ENCODE measurements at places on chromosomes 3 and 15.

- DNase-seq = no peak
Measured at GRCh38 chr3:43268636-43269035, 17.7 kb upstream of the SNRK start.

GRCh38 chr3:180229113-180229512, 192.4 kb upstream of the PEX5L start:
- no peak for DNase-seq

DNA sequence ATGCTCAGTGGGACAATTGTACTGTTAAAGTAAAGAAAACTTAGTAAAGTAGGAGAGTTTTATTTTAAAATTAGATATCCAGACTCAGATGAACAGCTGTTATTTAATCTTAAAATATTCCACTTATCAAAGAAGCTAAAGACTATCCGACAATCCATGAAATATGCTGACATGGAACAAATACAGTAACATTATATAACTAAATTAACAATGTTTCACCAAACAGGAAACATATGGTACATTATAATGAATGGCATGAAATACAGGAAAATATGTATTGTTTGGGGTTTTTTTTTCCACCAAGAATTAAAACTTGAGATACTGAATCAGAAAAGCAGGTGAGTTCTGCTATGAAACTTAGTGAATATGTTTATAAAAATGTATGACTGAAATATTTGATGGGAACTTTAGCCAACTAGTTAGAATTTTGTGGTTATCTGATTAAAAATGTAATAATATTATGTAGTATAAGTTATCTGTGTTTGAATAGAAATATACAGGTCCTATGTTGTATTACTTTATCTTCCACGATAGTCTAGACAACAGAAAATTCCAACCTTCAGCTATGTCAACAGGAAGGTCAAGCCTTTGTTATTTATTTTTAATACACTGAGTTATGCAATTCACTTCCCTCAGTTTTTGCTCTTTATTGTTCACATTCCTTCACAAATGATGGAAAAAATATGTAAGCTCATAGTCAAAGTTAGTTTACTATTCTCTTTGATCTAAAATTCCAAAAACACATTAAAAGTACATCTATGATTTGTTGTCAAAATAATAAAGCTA, 72.7 kb downstream of the UACA start:
- no peak for DNase-seq

- peak; percentile 37 for DNase-seq
Measured at GRCh38 chr3:47324278-47324865, 41.6 kb downstream of the KLHL18 start.

DNA sequence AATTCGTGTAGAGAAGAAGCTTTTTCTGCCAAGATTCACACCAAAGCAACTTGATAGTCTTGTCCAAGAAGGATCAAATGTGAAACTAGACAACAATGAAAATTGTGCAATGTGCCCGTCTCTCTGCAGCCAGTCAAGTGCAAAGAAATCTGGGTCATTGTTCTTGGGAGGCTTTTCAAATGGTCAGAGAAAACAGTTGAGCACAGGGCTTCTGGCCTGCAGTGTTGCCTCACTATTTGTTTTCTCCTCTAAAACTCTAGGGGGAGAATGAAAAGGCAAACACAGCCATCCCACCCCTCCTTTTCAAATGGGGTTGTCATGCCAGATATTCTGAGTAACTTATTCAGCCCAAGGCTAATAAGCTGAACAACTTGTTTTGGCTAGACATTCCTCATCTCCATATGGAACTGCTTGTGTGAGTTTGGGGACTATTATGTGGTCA, 417.6 kb upstream of the CDIN1 start:
- DNase-seq = no peak

DNA sequence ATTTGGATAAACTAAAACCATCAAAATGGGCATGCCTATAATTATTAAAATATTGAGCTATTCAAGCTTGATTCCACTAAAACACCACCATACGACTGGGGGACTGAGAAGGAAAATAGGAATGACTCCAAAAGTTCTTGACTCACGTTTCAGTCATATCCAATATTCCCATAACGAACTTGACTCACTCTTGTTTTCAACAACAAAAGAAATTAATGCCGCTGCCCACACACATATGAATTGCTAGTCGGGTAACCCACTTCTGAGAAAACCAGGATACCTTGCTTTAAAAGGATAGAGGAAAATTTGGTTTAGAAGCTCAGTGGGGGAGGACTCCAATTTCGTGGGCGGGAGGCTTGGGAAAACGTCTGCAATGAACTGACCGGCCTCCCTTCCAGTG, 5.2 kb downstream of the HTR3C start:
- no peak for DNase-seq

Measured in pulmonary artery endothelial cell (primary cell).